Esophagus mucosa (tissue), 1 donor: ENCODE measurements at places on chromosomes 7 and 10.

- no peak for ATAC-seq
Measured at GRCh38 chr7:156993021-156993924, 17.2 kb downstream of the MNX1 start.

- no peak for ATAC-seq
Measured at GRCh38 chr7:101382937-101383336, 20.3 kb downstream of the COL26A1 start.

- ATAC-seq, result no peak
Measured at GRCh38 chr10:43233601-43234430, 33.0 kb downstream of the RASGEF1A start.

GRCh38 chr7:128443831-128444600 lies 11.7 kb upstream of the HILPDA start:
- ATAC-seq, result peak; percentile 95

DNA sequence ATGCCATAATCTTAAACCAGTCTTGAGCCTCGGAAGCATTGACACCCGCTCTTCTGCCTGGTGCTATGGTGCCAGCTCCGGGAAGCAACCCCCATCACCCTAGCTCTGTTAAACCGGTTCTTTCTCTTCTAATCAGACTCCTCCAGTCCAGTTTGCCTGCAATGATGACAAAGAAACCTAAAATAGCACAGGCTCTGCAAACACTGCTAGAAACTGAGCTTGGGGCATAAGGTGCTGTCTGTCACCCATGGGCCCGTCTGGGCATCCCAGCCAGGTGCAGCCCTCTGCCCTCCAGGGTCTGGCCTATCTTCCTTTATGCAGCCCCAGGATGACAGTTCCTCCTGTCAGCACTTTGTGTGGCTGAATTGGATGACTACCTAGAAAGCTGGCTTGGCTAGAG lies 14.2 kb upstream of the CAMK2G start:
- peak; percentile 74 for ATAC-seq

DNA sequence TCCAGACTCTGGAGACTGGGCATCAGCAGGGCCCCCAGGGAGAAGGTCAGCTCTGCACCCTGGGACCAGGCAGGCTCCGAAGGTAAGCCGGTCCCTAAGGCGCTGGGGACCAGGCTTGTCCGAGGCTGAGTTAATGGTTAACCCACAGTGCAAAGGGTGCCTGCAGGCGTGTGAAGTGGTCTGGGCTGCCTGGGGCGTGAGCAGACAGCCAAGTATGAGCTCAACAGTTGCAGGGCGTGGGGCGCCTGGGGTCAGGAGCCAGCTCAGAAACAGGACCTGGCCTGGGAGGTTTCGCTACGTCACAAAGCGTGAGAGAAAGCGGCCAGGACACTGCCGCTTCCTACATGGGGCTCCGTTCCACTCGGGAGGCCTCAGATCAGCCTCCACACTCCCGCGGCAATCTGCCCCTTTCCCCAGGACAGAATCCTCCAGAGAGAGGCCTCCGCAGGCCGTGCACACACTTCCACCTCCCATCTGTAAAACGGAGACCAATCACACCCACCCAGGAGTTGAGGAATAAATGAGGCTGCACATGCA lies 16.0 kb downstream of the PDGFA start:
- no peak for ATAC-seq

GRCh38 chr10:113849140-113849803 lies 4.6 kb downstream of the DCLRE1A start:
- ATAC-seq, result no peak
